ENCODE measurements at places on chromosomes 16 and 17.

- DNase-seq, result peak; percentile 75
These were observed 3.4 kb upstream of the ZNF385C start for GRCh38 chr17:42101513-42102292.

DNA sequence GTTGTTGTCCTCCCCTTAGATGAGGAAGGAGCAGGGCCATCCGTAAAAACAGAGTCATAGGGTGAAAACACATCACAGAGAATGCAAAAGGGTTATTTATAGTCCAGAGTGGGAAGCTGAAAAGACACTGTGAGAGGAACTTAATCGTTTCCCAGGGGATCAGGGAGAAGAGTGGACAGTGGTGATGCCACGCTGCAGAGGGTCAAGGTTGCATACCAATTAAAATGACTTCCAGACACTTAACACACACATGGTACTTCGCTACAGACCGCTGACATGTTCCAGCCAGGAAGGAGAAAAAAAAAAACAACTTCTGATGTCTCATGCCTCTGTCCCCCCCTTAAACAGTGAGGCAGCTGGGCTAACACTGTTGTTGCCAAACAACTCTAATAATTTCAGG is 713.8 kb upstream of the RBFOX1 start:
- DNase-seq, result no peak

- DNase-seq, result no peak
These were observed 22.2 kb upstream of the CYLD start for GRCh38 chr16:50719401-50720337.

DNA sequence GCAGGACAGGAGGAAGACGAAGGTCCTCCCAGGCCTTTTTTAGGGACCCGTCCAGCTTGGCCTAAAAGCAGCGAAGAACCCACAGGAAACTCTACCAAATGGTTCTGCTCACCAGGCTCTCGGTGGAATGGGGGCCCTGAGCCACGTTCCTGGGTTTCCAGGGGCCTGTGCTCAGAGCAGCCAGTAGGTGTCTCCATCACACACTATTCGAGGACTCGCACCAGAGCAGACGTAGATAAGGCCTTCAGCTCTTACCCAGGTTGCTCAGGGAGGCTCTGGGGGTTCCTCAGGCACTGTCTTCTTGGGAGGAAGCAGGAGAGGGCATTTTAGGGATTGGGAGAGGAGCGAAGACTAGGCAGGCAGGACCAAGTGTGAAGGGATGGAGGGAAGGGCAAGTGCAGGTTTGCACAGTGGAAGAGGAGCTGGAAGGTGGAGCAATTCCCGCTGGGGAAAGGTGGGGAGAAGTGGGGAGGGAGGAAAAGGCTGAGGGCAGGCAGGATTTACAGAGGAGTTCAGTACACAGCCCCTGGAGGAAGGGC is 157.1 kb downstream of the RGS9 start:
- peak; percentile 73 for DNase-seq

GRCh38 chr16:10225653-10226052 is 43.4 kb upstream of the GRIN2A start:
- no peak for DNase-seq

DNA sequence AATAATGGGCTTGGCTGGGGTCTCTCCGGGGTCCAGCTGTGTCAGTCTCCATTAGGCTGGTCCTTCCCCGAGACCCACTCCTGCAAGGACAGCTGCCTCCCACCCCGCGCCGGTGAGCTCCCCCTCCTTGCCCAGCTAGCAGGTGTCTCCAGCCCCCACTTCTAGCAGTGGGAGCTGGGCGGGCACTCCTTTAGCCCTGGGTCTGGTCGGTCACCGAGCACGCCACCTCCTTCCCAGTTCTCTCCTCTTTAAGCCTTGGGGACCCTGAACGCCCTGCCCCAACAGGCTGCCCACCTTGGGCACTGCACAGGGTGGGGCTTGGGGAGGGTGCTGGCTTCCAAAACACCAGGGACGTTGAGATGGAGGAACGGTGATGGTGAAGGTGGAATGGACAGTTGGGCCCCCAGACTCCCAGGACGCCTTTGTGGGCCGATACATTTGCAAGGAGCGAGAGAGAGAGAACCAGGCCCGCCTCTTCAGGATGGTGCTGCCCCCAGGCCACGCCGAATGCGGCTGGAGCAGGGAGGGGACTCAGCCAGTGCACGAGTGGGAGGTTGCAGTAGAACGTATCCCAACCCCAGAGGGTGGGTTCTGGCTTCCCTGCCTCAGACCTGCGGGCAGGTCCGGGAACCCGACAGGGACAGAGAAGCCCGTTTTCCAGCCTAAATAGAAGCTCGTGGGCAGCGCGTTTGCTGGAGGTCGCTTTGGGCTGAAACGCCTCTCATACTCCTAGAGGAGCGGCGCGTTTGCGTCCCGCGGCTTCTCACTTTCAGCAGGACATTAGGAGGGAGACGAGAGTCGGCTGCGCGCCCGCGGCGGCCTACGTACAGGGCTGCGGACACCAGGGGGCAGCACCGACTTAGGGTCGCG is 10.7 kb downstream of the TBX2 start:
- peak; percentile 86 for DNase-seq

GRCh38 chr17:78784352-78784751 is 2.3 kb upstream of the CYTH1 start:
- no peak for DNase-seq

- no peak for DNase-seq
These were observed 43.3 kb downstream of the BCAS3 start for GRCh38 chr17:60720763-60721531.

DNA sequence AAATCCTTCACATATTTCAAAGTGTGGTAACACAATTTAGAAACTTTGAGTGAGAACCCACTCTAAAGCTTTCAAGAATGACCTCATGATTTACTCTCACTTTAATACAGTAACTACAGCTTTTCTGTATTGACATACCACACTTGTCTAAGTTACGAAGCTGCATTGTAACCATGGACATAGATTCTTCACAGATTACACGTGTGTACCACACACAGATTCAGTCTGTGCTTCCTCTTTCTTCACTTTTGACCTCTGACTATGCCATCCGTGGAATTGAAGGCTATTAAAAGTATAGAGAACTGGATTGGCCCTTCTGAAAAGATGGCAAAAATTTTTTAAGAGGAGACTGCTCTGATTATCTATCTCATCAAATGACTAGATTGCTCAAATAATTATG is 172.7 kb downstream of the TANC2 start:
- no peak for DNase-seq

DNA sequence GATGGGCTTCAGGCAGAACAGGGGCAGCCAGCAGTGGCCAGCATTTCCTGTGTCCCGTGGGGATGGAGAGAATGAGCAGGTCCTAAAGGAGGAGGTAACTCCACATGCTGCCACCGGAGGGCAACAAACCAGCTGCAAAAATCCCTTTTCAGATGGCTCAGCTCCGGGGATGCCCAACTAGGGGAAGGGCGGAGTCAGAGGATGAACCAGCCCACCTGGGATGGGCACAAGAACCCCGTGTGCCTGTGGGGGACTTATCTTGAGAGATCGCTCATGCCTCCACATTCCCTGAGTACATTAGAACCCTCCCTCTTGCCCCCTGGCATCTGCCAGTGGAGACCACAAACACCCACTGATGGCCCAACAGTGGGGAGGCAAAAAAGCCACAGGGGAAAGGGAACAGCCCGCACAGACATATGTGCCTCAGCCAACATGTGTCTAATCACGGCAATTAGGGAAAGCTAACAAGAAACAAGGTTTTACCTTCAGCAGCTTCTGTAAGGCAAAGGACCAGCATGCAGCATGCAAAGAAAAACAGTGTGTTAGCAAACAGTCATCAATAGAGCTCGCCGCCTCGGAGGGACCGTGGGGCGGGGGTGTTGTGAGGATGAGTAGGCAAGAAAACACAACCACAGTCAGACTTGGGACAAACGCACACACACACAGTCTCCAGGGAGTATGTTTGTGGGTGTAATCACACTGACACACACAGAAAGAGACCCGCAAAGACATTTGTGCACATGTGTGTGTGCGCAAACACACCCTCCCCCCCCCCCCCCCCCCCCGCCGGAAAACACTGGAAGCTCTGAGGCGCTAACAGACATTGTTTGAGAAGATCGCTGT is 64.0 kb downstream of the MYO18A start:
- no peak for DNase-seq

- DNase-seq, result no peak
These were observed 1.2 kb downstream of the SIAH1 start for GRCh38 chr16:48383877-48384519.

DNA sequence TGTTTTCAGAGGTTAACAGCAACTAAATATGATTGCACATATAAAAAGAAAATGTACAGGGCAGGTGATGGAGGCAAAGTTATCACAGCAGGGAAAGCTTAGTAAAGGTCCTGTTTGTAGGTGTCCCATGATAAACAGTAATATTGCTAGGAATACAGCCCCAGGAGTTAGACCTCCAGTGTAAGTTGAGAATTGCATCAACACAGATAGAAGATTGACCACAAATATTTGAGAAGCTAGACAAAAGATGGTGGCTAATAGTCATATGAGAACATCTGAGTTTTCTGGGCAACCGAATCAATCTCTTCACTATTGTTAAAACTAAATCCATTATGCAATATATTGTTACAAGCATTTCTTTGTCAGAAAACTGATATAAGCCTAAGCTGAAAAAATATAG is 152.6 kb downstream of the CDH11 start:
- DNase-seq, result no peak

DNA sequence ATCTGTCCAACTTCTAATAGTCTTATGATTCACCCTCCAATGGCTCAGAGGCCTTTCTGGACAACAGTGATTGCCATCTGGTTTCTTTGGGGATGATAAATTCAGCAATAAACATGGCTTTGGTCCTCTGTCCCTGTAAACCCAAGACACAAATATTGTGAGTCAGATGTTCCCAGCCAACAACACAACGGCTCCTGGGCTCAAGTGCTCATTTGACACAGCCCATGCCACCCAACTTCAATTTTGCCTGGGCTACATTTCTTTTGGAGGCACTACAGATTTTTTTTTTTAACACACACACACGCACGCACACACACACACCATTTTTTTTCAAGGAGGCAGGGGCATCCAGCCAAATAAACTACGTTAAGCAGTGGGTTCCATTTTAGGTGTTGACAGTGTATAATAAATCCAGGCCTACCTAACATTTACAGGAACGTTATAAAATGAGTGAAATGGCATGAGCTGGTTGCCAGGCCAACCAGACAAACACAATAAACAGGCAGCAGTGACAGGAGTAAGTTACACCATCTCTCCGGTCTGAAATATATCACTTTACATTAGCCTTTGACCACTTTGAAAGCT is 939.9 kb upstream of the SOX9 start:
- DNase-seq, result no peak

DNA sequence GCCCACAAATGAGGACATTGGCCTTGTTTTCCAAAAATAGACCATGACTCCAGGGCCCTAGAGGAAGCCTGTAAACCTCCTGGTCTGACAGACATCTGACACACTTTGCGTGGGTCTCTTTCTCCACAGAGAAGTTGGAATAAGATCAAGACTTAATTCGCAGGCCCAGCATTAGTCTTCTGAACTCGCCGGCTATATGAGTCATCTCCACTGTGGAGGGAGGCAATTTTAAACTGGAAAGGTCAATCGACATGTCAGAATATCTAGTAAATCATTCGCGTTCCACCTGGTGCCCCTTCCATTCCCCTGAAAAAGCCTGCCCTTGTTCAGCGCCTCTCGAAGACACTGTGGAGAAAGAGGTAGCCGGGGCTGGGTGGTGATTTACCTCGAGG is 140.1 kb downstream of the CLEC16A start:
- no peak for DNase-seq

DNA sequence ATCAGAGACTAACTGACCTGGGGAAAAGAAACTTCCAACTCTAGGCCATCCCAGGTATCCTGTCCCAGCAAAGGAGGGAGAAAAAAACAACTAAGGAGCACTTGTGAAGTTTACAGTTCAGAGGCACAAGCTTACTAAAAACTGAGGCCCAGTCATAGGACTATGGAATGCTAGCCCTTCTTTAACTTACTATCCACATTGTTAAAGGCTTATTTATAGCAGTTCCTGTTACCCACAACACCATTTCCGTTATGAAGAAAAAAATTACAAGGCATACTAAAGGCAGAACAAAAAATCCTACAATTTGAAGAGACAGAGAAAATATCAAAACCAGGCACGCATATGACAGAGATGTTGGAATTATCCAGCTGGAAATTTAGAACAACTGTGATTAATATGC is 159.1 kb downstream of the CDH11 start:
- DNase-seq, result no peak

GRCh38 chr17:7912927-7913524 is 3.1 kb downstream of the RNF227 start:
- DNase-seq, result no peak

- DNase-seq, result no peak
These were observed 324.1 kb downstream of the ZFHX3 start for GRCh38 chr16:72723781-72724180.

DNA sequence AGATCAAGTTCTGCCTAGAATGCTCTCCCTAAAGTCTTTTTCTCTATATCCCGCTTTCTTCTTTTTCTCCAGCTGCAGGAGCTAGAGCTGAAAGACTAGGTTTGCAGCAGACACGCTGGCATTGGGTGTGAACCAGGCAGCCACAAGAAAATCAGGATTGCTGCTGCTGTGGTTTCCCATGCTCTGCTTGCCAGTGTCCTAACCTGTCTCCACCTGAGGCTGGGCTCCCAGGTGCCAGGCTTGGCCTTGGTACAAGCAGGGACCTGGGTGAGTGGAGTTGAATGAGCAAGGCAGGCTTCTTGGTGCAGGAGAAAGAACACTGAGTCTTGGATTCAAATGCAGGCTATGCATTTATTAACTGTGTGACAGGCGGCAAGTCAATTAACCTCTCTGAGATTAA is 440.3 kb upstream of the MAF start:
- no peak for DNase-seq

DNA sequence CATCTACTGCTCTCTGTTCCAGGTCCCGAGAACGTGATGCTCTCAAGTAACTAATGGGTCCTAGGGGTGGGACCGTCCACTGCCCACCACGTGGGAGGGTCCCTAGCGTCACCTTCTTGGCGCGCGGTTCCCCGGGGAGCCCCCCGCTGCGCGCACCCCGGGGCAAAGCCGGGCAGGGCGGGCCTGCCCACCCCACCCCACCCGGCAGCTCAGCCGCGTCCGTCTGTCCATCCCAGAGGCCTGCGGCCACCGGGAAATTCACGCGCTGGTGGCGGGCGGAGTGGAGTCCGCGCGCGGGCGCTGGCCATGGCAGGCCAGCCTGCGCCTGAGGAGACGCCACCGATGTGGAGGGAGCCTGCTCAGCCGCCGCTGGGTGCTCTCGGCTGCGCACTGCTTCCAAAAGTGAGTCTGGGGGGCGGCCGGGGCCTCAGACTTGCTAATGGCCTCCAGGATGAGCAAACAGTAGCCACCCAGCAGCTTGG is 494 bp downstream of the PRSS41 start:
- no peak for DNase-seq

GRCh38 chr17:81927152-81927652 is 333 bp downstream of the MAFG start:
- no peak for DNase-seq

DNA sequence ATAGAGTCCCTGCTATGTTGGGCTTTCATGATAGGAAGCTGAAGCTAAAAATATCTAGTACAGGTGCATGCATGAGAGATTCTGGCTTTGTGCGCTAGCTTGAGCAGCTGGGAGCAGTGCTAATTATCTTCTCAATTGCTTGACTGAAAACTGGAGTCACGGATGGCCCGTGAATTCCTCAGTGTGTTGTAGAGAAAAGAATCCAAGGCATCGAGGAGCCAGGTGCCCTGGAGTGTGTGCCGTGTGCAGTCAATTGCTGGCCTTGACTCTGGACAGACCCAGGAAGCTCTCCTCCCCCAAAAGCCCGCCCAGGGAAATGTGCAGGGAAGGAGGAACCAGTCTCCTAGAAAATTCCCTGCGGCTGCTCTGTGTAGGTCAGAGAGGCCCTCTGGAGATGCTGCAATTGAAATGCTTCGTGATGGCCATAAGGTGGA is 14.2 kb downstream of the LGALS3BP start:
- DNase-seq, result no peak

GRCh38 chr16:275786-276232 is at the start of gene RGS11:
TSS of gene RGS11 (minus strand) at chr16:275944. CDS start at chr16:275911, 33 bp downstream.
- no peak for DNase-seq

All from mesothelial cell of epicardium (in vitro differentiated cells).